ENCODE measurements at places on chromosomes 4 and X.
A peak's percentile ranks its signal among the peaks of the same experiment; 100 is the strongest.

DNA sequence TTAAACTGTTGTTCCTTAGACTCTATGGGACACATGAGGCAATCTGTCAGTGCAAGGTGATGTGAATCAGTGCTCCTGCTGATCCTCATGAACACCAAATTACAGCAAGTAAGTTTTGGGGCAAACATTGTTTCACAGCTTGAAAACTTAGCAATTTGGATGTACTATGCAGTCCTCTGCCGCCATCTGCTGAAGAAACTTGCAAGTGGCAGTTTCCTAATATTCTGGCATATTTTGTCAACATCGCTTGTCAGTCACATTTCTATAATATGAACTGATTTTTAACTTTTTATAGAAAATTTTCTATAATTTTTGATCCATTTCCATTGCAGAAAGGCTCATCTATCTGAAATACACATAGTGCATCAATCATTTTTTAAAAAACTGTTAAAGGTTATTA is 56.3 kb downstream of the ZAR1 start:
- no peak for DNase-seq

DNA sequence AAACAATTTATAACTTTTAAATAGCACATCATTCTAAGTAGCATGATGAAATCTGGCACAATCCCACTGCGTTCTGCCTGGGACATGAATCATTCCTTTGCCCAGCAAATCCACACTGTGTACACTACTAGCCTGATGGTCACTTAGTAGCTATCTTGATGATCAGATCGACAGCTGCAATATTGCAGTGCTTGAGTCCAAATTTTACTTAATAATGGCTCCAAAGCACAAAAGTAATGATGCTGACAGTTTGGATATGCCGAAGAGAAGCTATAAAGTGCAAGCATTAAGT is 86.6 kb upstream of the NPNT start:
- DNase-seq: no peak

DNA sequence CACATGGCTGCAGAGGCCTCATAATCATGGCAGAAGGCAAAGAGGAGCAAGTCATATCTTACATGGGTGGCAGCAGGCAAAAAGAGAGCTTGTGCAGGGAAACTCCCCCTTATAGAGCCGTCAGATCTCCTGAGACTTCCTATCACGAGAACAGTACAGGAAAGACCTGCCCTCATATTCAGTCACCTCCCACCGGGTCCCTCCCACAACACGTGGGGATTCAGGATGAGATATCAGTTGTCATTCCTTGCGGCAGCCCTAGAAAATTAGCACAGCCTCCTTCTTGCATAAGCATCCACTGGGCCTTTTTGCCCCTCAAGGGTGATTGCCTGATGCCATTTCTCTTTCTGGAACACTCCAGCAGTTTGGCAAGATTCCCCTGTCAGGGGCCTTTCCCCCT is 61.7 kb upstream of the STX18 start:
- DNase-seq: no peak

DNA sequence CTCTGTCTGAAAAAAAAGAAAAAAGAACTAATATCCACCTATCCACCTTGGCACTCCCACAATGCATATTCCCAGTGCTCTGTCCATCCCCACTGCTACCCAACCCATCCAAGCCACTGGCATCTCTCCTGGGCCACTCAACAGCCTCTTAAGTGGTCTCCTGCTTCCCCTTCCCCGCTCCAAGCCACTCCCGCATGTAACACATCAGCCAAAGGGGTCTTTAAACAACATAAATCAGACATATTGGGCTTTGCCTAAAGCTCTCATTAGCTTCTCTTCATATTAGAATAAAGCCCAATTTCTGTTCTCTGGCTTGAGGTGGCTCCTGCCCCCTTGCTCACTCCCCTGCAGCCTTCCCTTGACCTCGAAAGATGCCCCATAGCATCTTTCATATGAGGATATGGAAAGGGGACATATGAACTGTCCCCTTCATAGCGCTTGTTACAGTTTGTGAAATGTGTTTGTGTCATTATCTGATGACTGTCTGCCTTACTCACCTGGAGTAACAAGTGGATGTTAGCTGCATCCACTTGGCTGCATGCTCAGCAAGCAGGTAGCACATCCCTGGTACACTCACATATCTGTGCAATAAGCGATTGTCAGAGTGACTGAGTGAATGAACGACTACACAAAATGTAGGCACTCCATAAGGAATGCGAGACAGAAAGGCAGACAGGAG is 3.1 kb downstream of the BLOC1S4 start:
- no peak for DNase-seq

- no peak for DNase-seq
Measured at GRCh38 chrX:19912-20571, 261.1 kb upstream of the PLCXD1 start.

- DNase-seq: no peak
Measured at GRCh38 chr4:42642101-42642797, 14.7 kb downstream of the ATP8A1 start.

DNA sequence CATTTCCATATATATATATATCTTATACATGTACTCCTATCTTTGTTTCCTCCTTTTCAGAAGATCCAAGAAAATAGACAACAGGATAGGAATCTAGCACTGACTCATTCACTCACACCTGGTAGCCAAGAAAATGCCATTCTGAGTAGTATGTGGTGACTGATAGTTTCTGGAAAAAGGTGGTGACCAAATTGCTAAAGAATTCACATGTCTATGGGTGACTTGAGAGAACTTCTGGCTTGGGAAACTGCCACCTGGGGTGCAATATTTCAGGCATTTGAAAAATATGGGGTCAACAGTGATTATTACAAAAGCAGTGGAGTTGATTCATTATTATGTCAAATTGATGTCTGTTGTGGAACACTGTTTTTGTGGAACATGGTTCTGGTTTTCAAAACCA is 605.1 kb downstream of the PCDH18 start:
- no peak for DNase-seq

- DNase-seq: no peak
Measured at GRCh38 chr4:147689067-147689466, 5.1 kb upstream of the PRMT9 start.

DNA sequence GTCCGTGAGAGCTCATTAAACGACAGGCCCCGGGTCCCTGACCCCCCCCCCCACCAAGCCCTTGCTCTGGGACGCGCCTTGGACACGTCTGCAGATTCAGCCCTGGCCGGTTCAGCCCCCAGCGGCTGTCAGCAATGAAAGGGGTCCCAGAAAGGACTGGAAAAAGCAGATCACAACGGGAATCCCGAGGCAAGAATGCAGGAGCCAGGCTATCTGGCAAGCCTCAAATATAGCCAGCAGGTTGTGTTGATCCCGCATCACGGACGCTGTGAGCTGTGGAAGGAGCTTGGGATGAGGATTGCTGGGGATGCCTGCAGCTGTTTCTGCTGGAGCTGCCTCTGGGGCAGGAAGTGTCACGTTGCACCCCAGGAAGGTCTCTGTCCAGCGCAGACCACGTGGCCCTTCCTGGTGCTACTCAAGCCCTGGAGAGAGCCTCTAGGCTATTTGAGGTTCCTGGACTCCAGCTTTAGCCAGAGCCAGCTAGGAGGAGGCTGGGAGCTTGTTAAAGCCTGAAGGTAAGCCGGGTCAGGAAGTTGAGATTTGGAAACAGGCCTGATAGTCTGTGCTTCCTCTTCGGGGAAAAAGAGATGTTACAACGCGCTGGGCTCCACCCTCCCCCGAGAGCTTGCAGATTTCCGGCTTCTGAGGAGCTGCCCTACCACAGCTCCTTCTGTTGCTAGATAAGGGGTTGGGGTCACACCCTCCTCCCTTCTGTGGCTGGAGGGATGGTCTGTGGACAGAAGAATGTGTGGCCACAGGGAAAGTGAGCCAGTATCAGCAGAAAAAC is 19.3 kb upstream of the CSF2RA start:
- peak; percentile 50 for DNase-seq

GRCh38 chr4:112361181-112361791 is 64.1 kb downstream of the ALPK1 start:
- no peak for DNase-seq

GRCh38 chrX:49041744-49042580 is 1.2 kb downstream of the TFE3 start:
- no peak for DNase-seq

GRCh38 chr4:139241784-139242151 is 38.3 kb downstream of the MGARP start:
- DNase-seq: no peak

- no peak for DNase-seq
Measured at GRCh38 chr4:137075586-137075985, 456.7 kb downstream of the PCDH18 start.

DNA sequence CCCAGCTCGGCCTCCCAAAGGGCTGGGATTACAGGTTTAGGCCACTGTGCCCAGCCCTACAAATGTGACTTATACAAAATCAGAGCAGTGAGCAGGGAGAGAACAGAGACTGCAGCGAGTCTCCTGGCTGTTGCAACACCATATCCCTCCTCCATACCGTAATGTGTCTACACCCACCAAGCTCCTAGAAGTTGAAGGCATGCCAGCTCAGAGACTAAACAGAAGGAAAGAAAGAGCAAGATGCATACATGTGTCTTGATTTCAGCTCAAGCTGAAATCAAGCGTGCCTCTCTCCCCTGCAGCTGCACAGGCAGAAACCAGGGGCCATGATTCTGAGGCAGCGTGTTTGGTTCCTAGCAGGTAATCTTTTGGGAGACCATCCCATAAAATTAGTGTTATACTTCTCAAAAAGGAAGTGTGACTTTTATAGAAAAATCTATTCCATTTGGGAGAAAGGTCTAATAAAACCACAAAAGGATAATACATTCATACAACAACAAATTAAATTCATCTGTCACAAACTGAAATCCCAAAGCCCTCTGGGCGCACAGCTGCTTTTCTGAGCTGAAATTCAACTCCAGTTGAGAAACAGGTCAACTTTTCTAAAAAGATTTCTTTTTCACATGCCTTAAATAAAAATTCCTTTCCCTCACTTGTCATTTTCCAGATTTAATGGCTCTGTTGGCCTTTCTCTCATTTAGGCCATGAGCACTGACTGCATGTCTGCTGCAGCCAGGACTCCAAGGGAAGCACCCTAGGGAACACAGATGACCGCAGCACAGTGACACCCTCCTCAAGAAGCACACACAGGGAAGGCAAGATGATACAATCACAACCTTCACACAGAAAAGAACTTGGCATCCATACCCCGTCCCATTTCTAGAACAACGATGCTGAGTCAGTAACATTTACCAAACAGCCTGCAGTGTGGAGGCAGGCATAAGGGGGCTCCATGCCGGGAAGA is 34.4 kb downstream of the AFAP1 start:
- DNase-seq: no peak

DNA sequence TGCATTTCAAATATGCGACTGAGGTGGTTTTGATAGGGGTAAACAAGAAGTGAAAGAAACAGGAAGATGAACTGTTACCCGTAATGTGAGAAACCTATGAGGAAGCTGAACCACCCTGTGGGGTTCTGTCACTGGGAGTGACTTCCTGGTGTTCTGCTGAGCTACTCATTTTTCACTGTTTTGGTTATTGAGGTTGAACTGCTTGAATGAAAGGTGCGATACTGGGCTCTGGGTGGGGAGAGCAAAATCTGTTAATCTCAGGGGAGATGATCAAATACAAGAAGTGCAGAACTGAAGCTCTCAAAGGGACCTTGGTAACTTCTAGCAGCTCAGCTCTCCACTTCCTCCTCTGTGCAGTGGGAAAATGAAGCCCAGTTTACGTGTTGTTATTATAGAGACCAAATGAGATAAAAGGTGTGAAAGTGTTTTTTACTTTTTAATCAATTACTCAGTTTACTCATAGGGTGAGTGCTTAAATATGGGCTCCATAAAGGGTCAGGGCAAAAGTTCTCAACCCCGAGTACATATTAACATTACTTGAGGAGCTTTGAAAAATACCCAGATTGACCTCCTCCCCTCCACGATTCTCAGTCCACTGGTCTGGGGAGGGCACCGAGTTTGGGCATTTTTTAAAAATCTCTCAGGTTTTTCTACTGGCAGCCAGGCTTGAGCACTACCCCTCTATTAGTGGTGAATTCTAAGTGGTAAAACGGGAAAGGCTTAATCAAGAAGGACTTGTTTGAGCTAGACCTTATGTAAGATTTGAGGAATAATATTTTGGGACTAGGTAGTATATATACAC is 66.7 kb downstream of the COQ2 start:
- peak; percentile 45 for DNase-seq

DNA sequence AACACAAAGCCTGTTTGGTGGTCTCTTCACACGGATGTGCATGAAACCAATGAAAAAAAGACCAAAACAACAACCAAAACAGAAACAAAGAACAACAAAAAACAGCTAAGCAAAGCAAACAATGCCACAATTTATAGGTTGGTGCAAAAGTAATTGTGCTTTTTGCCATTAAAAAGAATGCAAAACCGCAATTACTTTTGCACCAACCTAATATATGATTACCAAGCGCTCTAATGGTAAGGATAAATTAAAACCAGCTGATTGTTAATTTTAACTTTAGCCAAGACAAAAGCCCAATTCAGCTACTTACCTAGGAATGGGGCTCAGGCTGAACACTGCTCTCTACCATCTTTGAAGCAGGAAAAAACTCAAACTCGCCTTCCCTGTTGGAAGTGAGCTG is 29.4 kb upstream of the TMSB4X start:
- DNase-seq: no peak

DNA sequence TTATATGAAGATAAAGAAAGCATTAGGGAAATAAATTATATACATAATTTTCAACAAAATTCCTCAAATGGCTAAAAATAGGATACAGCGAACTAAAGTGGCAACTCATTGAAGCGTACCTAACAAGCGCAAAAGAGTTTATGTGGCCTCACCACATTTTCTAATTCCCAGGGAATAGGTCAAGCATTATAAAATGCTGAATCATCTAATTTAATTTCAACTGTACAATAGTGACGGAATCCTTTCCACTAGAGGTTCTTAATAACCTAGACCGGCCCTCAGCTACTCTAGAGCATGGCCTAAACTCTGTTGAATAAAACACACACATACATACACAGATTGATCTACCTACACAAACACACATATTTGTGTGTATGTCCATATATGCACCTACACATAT is 29.1 kb downstream of the CXXC4 start:
- no peak for DNase-seq

DNA sequence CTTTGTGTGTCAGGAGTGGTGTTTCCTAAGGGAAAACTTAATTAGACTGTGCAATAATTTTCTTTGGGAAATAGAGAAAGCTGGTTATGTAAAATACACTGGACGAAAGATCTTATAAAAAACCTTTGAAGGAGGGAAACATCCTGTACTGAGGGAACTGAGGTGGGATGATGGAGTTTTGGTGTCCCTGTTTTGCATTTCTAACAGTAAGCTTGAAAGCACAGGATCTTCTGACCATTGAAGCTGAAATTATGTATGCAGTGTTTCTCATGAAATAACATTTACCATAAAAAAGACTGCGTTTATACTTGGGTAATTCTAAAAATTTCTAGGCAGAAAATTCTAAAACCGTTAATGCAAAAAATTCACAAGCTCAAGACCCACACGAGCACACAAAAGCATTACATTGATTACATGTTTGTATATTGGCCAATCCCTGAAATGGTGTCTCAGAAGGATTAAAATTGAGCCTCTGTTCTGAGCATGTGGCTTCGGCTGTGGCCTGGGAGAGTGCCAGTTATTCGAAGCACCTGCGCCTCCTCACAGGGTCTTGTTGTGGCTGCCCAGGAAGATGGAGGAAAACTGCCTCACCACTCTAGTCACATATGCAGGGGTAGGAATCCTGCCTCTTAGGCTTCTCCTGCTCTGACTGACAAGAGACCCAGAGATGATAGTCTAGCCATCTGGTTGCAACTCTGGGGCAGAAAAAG is 49.5 kb downstream of the JADE3 start:
- DNase-seq: no peak

GRCh38 chrX:148904421-148905111 is 404.1 kb downstream of the AFF2 start:
- DNase-seq: no peak

All from activated CD4-positive, alpha-beta T cell treated with anti-CD3 and anti-CD28 coated beads, Interleukin-2, amount 50 U/mL, for 4 hours (primary cell).